Nephron progenitor cell (in vitro differentiated cells): ENCODE measurements at places on chromosomes 4 and X.

GRCh38 chr4:186930024-186930423 lies 206.4 kb upstream of the FAT1 start:
- no peak for DNase-seq

DNA sequence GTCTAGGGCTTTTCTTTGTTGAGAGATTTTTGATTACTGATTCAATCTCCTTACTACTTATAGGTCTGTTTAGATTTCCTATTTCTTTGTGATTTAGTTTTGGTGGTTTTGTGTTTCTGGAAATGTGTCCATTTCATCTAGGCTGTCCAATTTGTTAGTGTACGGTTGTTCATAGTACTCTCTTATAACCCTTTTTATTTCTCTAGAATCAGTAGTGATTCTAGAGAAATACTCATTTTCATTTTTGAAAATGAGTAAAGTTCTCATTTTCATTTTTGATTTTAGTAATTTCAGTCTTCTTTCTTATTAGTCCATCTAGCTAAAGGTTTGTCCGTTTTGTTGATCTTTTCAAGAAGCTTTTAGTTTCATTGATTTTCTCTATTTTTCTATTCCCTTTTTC lies 7.5 kb downstream of the IL13RA1 start:
- no peak for DNase-seq

GRCh38 chr4:102163404-102164140 lies 181.7 kb downstream of the SLC39A8 start:
- no peak for DNase-seq

- no peak for DNase-seq
Measured at GRCh38 chr4:140703463-140703862, 52.7 kb downstream of the TBC1D9 start.

GRCh38 chrX:86604607-86605006 lies 456.4 kb downstream of the DACH2 start:
- no peak for DNase-seq

DNA sequence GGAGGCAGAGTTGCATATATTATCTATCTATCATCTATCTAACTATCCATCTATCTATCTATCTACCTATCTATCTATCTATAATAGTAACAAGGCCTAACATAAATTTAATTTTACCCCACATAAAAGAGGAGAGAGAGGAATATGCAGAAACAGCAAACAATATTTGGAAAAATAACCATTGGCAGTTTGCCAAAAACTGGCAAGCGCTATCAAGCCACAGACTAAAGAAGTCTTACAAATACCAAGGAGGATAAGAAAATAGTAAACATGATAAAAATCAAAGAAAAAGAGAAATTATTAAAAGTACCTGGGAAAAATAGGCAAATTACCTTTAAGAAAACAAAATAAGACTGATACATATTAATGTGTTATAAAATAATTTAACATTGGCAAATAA lies 230.8 kb downstream of the CPXCR1 start:
- DNase-seq = no peak

DNA sequence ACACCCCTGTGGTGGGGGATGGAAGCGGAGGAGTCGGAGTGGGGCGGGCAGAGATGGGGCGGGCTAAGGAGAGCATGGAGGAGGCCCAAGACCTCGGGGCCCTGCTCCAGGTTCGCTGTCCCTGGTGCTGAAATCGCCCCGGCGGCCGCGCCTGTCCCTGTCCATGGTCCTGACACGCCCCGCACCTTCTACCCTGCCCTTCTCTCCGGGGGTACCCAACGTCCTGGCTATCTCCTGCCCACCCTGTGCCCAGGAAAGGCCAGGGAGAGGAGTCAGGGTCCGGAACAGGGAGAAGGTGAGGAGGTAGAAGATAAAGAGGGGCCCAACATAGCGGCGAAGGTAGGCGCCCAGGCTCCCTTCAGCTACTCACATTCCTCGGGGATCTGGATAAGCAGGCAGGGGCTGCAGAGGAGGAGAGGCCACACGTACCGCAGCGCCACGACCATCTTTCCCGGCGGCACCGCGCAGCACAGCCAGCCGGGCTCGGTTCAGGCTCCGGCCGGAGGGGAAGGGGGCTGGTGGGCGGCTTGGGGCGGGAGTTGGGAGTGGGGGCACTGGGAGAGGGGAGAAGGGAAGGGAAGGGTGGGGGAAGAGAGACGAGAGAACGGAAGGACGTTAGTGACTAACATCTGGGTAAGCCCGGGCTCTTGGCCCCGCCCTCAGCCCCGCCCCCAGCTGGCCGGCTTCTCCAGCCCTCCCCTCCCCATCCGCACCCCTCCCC lies 10.4 kb downstream of the L1CAM start:
- DNase-seq = peak; percentile 90

DNA sequence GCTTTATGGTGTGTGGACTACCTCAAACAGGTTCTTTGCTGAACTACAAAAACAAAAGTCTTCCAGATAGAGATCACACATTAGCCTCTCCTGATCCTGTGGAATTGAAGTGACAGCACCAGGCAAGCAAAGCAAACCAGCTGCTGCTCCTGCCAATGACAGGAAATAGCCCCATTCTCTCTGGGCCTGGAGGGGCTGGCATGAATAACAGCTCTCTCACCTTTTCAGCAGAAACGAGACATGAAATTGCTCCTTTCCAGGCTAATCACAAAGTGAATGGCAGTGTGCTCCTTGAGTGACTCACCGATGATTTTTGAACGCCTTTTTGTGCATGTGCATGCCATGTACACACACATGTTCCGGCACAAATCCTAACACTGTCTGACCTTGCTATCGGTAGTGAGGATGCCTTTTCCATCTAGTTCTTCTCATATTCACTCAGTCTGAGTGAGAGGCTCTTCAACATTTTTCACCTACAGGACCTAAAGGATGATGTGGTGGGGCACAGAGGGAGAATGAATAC lies 24.4 kb downstream of the MFAP3L start:
- no peak for DNase-seq

GRCh38 chr4:52911684-52912294 lies 49.7 kb downstream of the RASL11B start:
- peak; percentile 78 for DNase-seq

- DNase-seq = peak; percentile 71
Measured at GRCh38 chr4:147480891-147481576, at the start of gene EDNRA. Gene EDNRA (plus strand): TSS chr4:147481097. CDS start chr4:147485682, 4,585 bp downstream.

DNA sequence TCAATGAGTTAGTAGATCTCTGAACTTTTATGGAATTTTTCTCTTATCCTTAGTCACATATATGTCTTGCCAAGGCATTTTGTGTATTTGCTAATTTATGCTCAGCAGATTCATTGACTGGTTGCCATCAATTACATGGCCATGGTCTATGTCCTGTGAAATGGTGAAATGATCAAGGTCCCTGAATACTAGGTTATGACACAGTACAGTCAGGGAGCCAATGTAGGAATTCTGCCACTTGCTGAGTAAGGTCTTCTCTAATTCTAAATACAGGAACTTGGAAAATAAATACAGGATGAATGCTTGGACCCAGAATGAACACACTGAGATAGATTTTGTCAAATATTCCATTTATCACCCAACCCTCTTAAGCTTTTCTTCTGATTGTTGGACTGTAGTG lies 35.2 kb downstream of the ALPK1 start:
- DNase-seq = no peak

- DNase-seq = no peak
Measured at GRCh38 chrX:118088084-118088483, 28.5 kb downstream of the KLHL13 start.

DNA sequence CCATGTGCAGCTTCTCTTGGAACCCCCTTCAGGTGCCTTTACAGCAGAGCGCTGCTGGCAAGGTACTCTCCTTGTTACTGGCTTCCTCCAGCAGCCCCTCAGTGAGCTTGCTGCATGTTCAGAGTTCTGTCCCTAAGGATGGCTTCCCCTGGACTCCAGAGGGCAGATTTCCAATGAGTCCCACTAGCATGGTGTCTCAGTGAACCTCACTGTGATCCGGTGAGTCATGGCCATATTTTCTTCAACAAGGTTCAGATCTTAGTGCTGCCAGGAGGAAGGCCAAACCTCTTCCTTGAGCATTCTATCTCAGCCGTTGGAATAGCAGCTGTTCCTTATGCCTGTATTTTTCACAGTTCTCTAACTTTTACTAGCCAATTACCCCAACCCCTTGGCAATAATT lies 98.8 kb downstream of the CASK start:
- DNase-seq = no peak
